ENCODE measurements at places on chromosomes 11 and 22.

DNA sequence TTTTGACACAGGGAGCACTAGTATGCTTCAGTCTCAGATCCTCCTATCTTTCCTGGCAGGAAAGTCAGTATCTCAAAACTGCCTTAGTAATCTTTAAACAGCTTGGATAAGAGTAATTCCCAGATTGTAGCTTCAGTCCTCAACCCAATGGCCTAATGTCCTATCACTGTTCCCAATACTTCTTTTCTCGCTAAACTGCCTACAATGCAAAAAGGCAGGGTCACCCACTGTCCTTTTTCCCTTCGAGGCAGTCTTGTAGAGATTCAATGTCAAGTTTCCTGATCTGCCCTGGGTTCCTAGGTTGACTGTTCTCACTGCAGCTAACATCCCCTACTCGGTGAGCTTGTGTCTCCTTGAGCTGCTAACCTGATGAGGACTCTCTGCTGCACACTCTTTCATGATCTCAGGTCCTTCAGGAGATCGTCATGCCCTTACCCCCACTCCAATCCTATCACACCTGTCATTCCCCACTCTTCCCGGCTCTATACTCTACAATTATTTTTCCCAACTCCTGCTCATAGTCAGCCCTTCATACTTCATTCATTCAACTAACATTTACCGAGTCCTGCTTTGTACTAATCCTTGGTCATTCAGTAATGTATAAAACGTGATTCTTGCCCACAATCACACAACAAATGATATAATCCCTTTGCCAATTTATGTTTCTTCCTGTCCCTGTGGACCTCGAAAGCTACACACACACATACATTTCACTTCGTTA lies 904 bp downstream of the C2CD3 start:
- H3K27me3 ChIP-seq = no peaks in the 10 kb centered on the region
- H3K4me3 ChIP-seq = peak overlapping the region; percentile 82
- peak overlapping the region; percentile 64 for H3K27ac ChIP-seq
- no peak for DNase-seq

- H3K4me1 ChIP-seq = peaks cover 69% of the 10 kb centered on the region
- H3K27ac ChIP-seq = peak overlapping the region; percentile 94
- peaks cover 16% of the 10 kb centered on the region for H3K36me3 ChIP-seq
- no peak for DNase-seq
- H3K4me3 ChIP-seq = peak overlapping the region; percentile 92
These were observed 330 bp downstream of the ACP2 start for GRCh38 chr11:47248304-47248663.

GRCh38 chr11:17750013-17750800 lies 15.6 kb downstream of the KCNC1 start:
- H3K4me3 ChIP-seq = no peak overlapping the region
- H3K27me3 ChIP-seq = peaks cover 35% of the 10 kb centered on the region
- H3K4me1 ChIP-seq = peaks cover 29% of the 10 kb centered on the region
- no peak for DNase-seq
- H3K27ac ChIP-seq = no peak overlapping the region

- peaks cover 10% of the 10 kb centered on the region for H3K4me1 ChIP-seq
- peaks cover 31% of the 10 kb centered on the region for H3K27me3 ChIP-seq
- DNase-seq = no peak
- no peak overlapping the region for H3K4me3 ChIP-seq
These were observed 4.5 kb upstream of the TP53I11 start for GRCh38 chr11:44955015-44955738.

GRCh38 chr11:115506954-115507675 lies 2.9 kb upstream of the CADM1 start:
- H3K4me1 ChIP-seq = peaks cover 9% of the 10 kb centered on the region
- H3K4me3 ChIP-seq = no peak overlapping the region
- H3K27ac ChIP-seq = no peak overlapping the region
- no peaks in the 10 kb centered on the region for H3K36me3 ChIP-seq

GRCh38 chr22:24335496-24335895 lies 64.9 kb downstream of the SPECC1L start:
- no peaks in the 10 kb centered on the region for H3K27me3 ChIP-seq
- DNase-seq = no peak
- H3K4me1 ChIP-seq = no peaks in the 10 kb centered on the region
- H3K4me3 ChIP-seq = no peak overlapping the region

DNA sequence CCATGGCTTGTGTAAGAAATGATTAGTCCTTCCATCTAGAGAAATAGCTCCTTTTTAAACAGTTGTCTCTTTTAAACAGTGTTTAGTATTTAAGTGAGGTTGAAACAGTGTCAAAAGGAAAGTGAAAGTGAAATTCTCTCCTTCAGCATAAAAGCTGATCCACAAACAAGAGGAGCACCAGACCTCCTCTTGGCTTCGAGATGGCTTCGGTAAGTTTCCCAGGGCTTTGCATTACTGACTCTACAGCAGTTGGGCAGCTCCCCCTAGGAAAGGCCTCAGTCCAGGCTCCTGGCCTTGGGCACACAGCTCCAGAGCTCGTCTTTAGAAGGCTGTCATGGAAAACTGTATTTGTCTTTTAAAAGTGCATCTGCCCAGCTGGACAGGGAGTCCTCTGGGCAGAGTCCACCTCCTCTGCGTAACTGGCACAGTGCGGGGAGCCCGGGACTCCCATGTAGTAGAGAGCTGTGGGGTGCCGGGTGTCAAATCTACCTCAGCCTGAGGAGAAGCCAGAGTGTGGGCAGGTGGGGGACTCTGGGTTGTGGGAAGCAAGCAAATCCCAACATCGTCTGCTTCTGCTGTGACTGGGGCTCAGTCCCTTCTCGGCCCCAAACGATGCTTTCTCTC lies at the start of gene PLAAT4:
TSS of gene PLAAT4 (plus strand) at position 140 of the 624 bp plus-strand sequence. CDS start at position 201, 61 bp downstream.
- peaks cover 17% of the 10 kb centered on the region for H3K27me3 ChIP-seq
- DNase-seq = peak; percentile 16
- H3K27ac ChIP-seq = no peak within 1 kb of the TSS
- no peaks in the 10 kb centered on the region for H3K36me3 ChIP-seq

- no peak overlapping the region for H3K4me3 ChIP-seq
- H3K27me3 ChIP-seq = peaks cover under 1% of the 10 kb centered on the region
- H3K36me3 ChIP-seq = no peaks in the 10 kb centered on the region
- H3K4me1 ChIP-seq = peaks cover 37% of the 10 kb centered on the region
- no peak overlapping the region for H3K27ac ChIP-seq
These were observed 6.1 kb downstream of the P2RY2 start for GRCh38 chr11:73223998-73224730.

GRCh38 chr11:71433648-71434450 lies 14.3 kb downstream of the DHCR7 start:
- peak; percentile 68 for DNase-seq
- H3K4me3 ChIP-seq = no peak overlapping the region
- no peaks in the 10 kb centered on the region for H3K27me3 ChIP-seq
- peaks cover 51% of the 10 kb centered on the region for H3K4me1 ChIP-seq
- H3K36me3 ChIP-seq = peaks cover 12% of the 10 kb centered on the region

DNA sequence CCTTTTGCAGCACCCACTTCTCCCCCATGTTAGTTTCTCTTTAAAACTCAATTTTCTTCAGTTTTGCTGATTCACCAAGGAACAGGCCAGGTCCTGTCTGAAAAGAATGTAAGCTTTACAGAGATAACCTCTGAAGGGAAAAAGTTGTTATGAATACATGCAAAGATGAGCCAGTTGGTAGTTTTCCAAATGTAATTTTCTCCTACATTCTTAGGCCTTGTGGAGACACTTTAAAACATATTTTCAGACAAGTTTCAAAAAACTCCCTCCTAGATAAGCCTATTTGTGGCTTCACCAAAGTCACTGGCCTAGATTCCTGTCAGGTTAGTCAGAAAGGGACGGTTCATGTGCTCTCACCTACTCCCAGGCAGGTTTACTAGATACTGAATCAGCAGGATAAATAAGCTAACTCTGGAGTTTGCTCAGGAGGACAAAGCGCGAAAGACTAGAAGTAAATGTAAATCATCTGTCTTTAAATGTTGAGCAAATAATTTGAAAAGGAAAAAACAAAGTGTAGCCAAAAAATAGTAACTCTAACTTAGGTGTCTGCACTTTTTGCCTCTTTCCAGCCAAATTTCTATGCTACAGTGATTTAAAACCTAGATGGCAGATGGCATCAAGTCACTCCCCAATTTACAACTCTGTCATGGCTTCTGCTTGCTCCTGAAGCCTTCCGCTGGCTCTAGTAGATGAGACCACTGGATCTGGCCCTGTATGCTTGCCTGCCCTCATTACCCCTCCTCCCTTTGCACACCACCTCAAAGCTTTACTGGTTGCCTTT lies 4.9 kb upstream of the ATP6V1E1 start:
- no peaks in the 10 kb centered on the region for H3K27me3 ChIP-seq
- H3K27ac ChIP-seq = peak overlapping the region; percentile 83
- H3K36me3 ChIP-seq = no peaks in the 10 kb centered on the region
- H3K4me3 ChIP-seq = no peak overlapping the region
- DNase-seq = peak; percentile 85

DNA sequence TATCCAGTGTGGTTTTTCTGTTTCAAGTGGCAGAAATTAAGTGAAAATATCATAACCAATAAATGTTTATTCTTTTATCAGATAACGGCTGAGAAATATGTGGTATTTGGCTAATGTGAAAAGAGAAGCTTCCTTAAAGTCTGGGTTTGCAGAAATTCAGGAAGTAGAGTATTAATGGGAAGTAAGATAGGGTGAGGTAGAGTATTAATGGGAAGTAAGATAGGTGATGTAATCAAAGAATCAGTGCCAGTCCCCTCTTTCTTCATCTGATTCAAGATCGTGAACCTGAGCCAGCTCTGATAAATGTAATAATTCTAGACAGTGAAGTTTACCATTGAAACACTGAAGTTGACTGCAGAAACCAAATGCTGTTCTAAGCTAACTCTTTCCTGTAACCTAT lies 30.9 kb downstream of the TRPC6 start:
- no peak for DNase-seq
- no peaks in the 10 kb centered on the region for H3K4me1 ChIP-seq
- no peak overlapping the region for H3K4me3 ChIP-seq
- H3K27ac ChIP-seq = no peak overlapping the region
- H3K36me3 ChIP-seq = no peaks in the 10 kb centered on the region

- peaks cover 97% of the 10 kb centered on the region for H3K4me1 ChIP-seq
- H3K36me3 ChIP-seq = peaks cover 27% of the 10 kb centered on the region
- H3K27ac ChIP-seq = peak overlapping the region; percentile 15
These were observed 50.7 kb downstream of the ZNRF3 start for GRCh38 chr22:28934026-28934425.
